Occipital lobe (tissue), 3 donors: ENCODE measurements at places on chromosomes 11 and 22.

GRCh38 chr11:61897387-61898246 lies 6.3 kb upstream of the FADS3 start:
- DNase-seq = peak; percentile 57

DNA sequence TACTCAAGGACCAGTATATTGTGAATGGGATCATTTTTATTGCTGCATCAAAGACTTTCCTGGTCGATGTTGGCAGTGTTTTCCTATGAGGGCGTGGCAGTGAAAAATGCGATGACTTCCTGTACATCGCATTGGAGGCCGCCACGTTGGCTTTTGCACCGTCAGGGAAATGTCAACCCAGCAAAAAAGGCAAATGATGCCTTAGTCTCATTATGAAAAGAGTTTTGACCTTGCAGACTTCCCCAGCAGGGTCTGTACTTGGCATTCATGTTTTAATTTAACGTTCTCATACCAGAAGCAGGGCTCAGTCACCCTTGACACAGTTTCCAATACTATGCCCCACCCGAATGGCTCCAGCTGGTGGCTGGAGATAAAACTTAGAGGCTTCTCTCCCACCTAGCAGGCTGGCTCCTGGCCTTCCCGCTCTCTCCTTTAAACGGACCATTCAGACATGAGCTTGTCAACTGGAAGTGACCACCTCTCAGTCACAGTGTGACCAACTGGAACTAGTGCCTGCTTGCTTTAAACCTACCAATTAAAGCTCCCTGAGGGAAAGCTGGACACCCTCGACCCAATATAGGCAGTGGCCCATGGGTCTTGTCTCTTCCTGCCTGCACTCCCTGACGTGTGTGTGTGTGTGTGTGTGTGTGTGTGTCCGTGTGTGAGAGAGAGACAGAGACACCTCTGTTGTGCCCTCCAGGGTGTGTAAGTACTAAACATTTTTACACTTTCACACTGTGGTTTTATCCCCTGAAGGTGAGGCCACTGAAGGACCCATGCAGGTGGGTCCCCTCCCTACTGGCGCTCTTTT lies 8.7 kb upstream of the GDPD5 start:
- DNase-seq = no peak

- DNase-seq = no peak
Observed at GRCh38 chr11:98455500-98456307, 565.0 kb upstream of the CNTN5 start.

- DNase-seq = no peak
Observed at GRCh38 chr11:128734103-128734831, 40.4 kb downstream of the FLI1 start.

- DNase-seq = no peak
Observed at GRCh38 chr11:129747071-129747470, 68.6 kb upstream of the TMEM45B start.

- DNase-seq = no peak
Observed at GRCh38 chr11:72309641-72310040, 65.7 kb upstream of the PHOX2A start.

GRCh38 chr11:115760461-115761320 lies 256.5 kb upstream of the CADM1 start:
- DNase-seq = no peak

GRCh38 chr22:43131773-43132501 lies 11.3 kb downstream of the MCAT start:
- no peak for DNase-seq

GRCh38 chr11:57605028-57605420 lies 7.5 kb downstream of the SERPING1 start:
- DNase-seq = no peak

DNA sequence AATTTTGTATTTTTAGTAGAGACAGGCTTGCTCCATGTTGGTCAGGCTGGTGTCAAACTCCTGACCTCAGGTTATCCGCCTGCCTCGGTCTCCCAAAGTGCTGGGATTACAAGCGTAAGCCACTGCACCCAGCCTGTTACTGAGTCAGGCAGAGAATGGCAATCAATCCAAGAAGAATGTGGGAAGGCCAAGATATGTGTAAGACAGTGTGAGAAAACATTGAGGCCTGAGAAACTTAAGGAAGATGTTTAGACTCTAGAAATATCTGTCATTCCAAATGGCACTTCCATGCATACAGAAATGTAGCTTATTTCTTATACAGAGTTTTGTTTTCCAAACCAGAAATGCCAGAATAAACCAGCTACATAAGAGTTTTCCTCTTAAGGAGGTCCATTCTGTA lies 248.5 kb downstream of the ETS1 start:
- DNase-seq = no peak

DNA sequence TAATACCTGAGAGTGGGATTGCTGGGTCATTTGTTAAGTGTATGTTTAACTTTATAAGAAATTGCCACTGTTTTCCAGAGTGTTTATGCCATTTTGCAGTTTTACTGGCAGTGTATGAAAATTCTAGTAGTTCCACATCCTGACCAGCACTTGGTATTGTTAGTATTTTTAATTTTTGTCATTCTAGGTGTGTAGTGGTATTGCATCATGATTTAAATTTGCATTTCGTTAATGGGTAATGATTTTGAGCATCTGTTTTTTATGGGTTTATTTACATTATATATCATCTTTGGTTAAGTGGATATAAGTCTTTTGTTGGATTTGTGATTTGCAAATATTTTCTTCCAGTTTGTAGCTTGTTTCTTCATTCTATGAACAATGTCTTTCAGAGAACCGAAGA lies 34.7 kb downstream of the PDE3B start:
- DNase-seq = no peak

DNA sequence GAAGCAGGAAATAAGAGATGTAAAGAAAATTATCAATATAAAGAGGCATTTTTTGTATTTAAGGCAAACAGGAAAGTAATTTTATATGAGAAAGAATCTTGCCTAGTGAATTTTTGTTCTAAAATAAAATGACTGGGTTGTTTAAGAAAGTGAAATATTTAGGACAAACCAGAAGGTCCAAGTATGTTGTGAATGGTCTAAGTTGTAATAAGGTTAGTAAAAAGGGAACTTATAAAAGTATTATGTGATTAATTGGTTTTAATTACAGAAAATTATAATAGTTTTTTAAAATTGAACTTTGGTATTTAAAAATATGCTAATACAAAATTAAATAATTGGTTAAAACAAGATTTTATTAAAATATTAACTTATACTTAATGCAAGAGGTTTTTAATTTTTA lies 26.6 kb upstream of the EI24 start:
- no peak for DNase-seq

- DNase-seq = no peak
Observed at GRCh38 chr22:39966470-39966869, 6.3 kb downstream of the TMA7B start.

GRCh38 chr11:115475564-115475963 lies 28.7 kb downstream of the CADM1 start:
- no peak for DNase-seq

DNA sequence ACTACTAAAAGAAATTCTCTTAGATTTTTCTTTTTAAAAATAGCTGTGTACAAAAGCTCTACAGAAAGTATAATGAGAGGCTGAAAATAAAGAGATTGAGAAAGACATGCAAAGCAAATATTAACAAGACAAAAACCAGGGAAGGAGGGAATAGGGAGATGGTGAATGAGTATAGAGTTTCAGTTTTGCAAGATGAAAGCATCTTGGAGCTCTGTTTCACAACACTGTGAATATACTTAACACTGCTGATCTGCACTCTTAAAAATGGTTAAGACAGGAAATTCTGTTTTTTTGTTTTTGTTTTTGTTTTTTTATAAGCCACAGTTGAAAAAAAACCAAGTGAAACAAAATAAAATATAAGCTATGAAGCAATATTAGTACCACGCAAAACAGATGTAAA lies 5.5 kb downstream of the TMEM218 start:
- no peak for DNase-seq

DNA sequence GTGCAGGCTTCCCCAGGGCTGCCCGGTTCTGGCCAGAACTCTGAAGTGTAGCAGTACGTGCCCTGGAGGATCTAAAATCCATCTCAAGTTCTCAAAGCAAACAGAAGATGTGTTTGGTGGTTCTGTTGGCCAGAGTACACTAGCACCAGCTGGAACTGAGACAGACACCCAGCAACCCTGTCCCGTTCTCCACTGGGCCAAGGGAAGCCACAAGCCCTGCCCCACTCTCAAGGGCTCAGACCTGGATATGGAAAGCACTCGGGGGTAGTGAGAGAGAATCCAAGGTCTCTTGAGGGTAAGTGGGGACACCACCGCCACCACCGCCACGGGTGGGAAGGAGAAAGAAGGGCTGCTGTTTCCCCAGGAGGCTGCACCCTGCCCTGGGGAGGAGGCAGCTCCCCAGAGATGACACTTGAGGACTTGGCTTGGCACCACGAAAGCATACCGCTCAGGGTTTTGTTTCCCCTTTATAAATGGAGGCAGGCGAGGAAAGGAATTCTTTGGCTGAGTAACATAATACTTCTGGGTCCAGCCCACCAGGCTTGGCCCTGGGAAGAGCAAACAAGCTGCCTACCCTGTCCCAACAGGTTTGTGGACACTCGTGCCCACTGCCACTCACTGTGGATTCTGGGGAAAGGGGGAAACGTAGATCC lies 56.1 kb upstream of the POU2AF1 start:
- DNase-seq = no peak

GRCh38 chr22:17976121-17976520 lies 48.2 kb downstream of the MICAL3 start:
- no peak for DNase-seq

- DNase-seq = no peak
Observed at GRCh38 chr22:39494471-39495120, 7.5 kb upstream of the MIEF1 start.

- no peak for DNase-seq
Observed at GRCh38 chr11:105862736-105863367, 159.2 kb downstream of the MSANTD4 start.

GRCh38 chr11:100545970-100546369 lies 141.1 kb upstream of the ARHGAP42 start:
- DNase-seq = no peak

- no peak for DNase-seq
Observed at GRCh38 chr11:132881622-132882021, 650.7 kb downstream of the OPCML start.

DNA sequence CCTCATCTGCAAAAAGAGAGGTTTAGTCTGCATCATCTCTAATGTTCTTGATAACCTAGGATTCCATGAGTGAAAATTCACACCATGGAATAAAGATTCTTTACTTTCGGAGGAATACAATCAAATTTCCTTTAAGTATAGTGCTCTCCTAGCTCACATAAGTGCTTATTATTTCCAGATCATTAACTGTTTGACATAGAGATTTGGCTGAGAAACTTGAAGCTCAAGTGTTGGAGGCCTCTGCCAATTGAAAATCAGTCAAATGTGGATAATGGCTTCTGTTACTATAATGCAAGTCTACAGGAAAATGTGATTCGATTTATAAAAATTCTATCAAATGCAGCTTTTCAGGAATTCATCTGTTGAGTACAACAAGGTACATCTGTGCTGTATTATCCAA lies 144.6 kb downstream of the KIF18A start:
- no peak for DNase-seq

- no peak for DNase-seq
Observed at GRCh38 chr11:70531281-70532065, 133.1 kb downstream of the CTTN start.

GRCh38 chr11:69213316-69213715 lies 57.6 kb downstream of the SMIM38 start:
- DNase-seq = no peak

GRCh38 chr11:32881286-32881685 lies 11.3 kb upstream of the QSER1 start:
- DNase-seq = no peak

DNA sequence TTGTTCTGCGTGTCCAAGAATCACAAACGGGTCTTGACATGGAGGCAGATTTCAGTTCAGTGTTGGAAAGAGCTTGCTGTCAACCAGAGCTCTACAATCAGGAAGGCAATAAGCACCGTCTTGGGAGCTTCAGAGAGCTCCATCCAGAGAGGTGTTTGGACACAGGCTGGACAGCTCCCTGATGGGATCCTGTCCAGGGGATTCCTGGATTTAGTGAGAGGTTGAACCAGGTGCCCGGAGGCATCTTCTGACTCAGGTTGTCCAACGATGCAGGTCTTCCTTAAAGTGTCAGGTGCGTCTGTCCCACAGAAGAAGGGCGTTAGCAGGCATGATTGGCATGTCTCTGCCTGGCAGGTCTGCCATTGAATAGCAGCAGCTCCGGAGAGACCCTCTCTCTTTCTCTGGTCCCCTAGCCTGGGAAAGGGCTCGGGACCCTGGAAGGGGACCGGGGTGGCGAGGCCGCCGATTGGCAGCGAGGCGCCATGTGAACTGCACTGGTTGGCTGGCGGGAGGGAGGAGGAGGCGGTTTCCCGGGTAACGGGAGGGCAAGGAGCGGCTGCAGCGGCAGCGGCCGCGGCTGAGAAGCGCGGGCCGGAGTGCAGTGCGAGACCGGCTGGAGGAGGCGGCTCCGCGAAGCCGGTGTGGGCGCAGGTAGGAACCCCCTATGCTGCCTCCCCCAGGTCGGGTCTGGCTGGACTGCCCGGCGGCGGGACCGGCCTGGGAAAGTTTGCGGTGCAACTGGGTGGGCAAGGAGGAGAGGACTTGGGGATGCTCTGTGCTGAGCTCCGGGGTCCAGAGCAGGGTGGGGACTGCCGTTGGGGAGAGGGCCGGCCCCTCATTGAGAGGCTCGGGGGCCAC lies 104.1 kb upstream of the E2F8 start:
- peak; percentile 61 for DNase-seq

GRCh38 chr11:101498891-101499290 lies 84.9 kb downstream of the TRPC6 start:
- no peak for DNase-seq

- no peak for DNase-seq
Observed at GRCh38 chr11:122048401-122048800, 67.6 kb downstream of the BLID start.

DNA sequence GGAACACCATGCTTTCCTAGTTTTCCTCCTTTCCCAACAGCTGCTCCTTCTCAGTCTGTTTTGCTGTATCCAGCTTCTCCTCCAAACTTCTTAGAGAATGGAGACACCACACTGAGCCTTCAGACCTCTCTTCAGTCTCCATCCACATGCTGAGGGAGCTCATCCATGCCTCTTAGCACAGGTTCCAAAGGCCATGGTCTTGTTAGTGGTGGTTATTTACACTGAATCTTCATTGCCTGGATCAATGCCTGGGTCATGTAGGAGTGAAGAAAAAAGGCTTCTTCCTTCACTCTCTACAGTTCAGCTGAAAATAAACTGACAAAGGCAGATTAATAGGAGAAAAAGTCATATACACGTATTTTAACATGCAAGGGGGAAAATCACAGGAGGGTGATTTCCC lies 3.1 kb upstream of the SAA4 start:
- no peak for DNase-seq

DNA sequence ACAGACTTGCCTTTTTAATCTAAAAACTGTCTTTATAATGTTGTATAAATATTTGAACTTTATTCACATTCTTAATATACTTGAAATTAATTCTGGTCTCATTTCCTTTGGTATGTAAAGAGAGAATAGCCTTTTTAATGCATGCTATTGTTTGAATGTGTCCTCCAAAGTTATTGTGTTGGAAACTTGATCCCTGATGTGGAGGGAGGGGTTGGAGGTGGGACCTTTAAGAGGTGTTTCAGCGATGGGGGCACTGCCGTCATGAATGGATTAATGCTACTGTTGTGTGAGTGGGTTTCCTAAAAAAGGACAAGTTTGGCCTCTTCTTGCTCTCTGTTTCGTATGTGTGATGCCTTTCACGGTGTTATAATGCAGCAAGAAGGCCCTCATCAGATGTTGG lies 131.7 kb downstream of the DDX10 start:
- no peak for DNase-seq

- no peak for DNase-seq
Observed at GRCh38 chr22:34797826-34798225, 268.1 kb upstream of the ISX start.

- no peak for DNase-seq
Observed at GRCh38 chr11:48154151-48154550, 62.5 kb upstream of the OR4B1 start.
